ENCODE measurements at places on chromosomes 4 and X.

DNA sequence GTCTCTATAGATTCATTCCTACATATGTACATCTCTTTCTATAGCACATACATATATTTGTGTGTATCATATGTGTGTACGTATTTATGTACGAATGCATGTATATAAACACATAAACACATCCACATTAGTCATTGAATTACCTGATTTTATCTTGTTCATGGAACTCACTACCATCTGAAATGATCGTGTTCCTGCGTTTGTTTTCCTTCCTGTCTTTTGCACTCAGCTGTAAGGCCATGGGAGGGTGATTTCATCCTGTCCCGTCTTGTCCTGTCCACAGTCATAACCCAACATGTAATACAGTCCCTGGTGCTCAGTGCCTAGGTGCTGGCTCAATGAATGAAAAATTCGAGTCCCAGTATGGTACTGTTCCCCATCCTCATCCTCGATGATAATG is 191.8 kb upstream of the PSAPL1 start:
- no peak for DNase-seq

DNA sequence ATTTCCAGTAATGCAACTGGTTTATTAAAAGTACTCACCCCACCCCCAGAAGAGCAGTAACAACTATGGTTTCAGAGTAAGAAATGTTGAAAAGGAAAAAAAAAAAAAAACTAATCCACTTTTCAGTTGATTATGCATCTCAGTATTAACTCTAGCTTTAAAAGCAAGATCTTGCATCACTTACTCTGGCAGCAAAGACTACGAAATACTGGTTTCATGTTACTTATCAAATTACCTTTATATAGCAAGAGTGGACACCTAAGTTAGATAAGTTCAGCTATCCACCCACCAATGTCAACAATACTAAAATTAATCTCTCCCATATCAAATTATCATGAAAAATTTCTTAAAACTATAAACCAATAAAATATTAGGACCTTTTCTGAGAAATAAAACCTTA is 105.0 kb downstream of the ABCB7 start:
- no peak for DNase-seq

GRCh38 chr4:7960790-7961655 is 21.4 kb upstream of the AFAP1 start:
- DNase-seq = no peak

DNA sequence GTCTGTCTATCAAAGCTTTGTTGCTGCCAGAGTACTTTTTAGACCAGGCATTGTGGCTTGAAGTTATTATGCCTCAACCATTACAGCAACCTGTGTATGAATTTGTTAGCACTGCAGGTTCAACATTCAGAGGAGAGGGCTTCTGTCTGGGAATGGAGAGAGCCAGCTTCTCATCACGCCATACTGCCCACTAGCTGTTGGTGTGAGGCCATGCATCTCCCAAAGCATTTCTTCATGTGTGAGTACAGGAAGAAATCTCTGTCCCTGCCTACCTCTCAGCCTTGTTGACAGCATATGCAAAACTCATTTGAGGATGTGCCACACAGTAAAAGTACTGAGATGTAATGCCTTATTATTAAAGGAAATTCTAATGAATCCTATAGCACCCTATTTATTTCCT is 76.9 kb upstream of the PPARGC1A start:
- DNase-seq = no peak

GRCh38 chr4:178633263-178633662 is 1191.0 kb upstream of the AGA start:
- DNase-seq = no peak

GRCh38 chr4:121155893-121156292 is 8.2 kb downstream of the TNIP3 start:
- no peak for DNase-seq

DNA sequence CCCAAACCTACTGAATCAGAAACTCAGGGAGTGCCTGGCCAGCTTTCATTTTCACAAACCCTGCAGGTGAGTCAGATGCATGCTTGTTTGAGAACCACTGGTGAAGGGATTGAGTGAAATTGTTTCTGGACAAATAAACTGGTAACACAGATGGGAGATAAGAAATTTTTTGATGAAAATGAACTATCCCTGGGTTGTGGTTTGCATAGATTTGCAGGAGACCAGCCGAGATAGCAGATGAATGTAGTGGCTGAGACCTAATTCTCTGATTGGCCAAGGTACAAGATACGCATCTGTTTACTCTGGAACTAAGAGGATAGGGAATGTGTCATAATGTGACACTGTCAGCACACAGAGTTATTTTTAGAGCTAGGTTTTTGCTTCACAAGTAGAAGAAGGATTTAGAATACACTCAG is 117.8 kb upstream of the NOCT start:
- DNase-seq = no peak

- no peak for DNase-seq
These were observed 76.5 kb downstream of the STIM2 start for GRCh38 chr4:26937139-26937538.

DNA sequence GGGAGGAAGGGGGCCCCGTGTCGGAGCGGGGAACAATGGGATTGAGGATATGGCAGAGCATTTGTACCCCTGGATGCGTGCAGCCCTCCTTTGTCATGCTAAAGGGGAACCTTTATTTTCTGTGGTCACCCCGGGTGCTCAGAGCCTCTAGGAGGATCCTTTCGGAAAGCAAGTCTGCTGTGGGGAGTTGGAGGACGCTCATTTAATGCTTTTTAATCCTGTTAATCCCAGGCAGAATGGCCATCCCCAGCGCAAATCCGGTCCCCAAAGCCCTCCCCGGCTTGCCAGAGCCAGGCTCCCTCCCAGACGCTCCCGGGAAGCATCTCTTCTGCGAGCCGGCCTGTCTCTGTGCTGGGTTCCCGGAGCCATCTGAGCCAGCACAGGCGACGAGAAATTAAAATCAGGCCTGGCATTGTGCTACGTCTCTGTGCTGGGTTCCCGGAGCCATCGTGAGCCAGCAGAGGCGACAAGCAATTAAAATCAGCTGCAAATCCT is 113.2 kb upstream of the PPP2R3B start:
- DNase-seq = no peak

GRCh38 chr4:145480257-145480656 is 1.4 kb upstream of the SMAD1 start:
- no peak for DNase-seq

GRCh38 chr4:56641494-56642051 is 39.5 kb downstream of the HOPX start:
- DNase-seq = no peak

GRCh38 chrX:111348429-111348828 is 63.6 kb downstream of the DCX start:
- no peak for DNase-seq

DNA sequence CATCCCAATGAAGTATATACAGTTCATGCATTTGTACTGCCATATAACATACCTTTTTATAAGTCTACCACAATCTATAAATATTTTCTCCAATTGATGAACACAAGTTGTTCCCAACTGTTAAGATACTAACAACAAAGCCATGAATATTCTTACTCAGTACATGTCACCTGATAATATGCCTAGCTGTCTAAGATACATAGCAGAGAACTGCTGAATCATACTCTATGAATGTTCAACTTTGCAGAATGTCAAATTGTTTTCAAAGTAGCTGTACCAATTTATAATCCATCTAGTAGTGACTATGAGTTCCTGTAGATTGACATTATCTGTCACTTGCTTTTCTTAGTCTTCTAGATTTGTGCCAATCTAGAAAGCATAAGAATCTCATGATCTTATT is 84.9 kb downstream of the RAB28 start:
- DNase-seq = no peak

GRCh38 chr4:164512124-164512523 is 241.8 kb upstream of the SMIM31 start:
- no peak for DNase-seq

- DNase-seq = no peak
These were observed 7.2 kb upstream of the C1QTNF7 start for GRCh38 chr4:15420642-15421041.

DNA sequence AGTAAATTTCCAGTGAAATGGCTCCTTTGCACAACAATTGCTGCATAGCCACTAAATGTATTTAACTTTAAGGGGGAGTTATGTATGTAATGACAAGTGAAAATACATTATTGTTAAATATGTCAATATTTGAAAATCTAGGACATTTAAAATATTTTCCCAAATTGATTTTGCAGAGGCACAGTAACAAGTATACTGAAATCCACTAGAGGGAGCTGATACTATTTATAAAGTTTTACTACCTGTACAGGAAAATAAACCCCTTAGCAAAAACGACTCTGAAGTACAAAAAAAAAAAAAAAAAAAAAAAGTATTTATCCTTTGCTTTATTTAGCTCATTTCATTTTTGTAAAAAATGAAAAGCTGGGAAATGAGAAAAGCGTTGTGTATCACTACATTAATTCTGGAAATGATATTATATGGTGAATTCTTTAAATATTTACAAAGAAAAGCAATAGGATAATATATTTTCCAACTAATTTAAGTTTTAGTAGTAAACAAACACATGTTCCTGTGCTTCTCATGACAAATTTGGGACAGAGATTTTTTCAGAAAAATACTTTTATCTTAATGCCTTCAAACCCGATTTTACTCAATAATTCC is 727.7 kb downstream of the DMD start:
- no peak for DNase-seq

- no peak for DNase-seq
These were observed 288.6 kb downstream of the NAF1 start for GRCh38 chr4:162878096-162878495.

- DNase-seq = no peak
These were observed 13.8 kb downstream of the SH3BP2 start for GRCh38 chr4:2806390-2807355.

- DNase-seq = no peak
These were observed 83.3 kb downstream of the CPZ start for GRCh38 chr4:8675906-8676305.

- no peak for DNase-seq
These were observed 5.2 kb downstream of the MFSD8 start for GRCh38 chr4:127959794-127960193.

DNA sequence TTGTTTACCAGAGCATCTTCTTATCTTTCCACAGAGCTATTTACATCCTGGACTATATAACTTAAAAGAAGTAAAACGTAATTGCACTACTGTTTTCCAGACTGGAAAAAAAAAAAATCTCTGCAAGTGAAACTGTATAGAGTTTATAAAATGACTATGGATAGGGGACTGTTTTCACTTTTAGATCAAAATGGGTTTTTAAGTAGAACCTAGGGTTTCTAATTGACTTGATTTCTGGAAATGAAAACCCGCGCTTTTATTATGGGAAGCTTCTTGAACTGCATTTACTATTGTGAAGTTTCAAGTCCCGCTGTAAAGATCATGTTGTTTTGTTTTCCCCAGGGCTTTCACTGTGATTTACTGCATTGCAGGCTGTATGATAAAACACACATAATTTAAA is 162.7 kb downstream of the STIM2 start:
- no peak for DNase-seq

DNA sequence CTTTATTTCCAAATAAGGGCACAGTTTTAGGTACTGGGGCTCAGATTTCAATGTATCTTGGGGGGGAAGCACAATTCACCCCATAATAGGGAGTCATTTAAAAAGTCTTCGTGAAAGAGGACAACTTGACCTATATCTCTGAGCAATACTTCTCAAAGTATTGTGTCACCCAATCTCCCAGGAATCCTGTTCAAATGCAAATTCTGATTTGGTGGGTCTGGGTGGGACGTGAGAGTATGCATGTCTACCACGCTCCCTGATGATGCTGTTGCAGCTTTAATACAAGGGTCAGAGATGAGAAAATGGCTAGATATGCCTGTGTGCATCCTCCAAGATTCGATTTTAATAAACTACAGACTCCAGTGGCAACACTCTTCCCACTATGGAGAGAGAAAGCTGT is 514.8 kb downstream of the BCOR start:
- no peak for DNase-seq

DNA sequence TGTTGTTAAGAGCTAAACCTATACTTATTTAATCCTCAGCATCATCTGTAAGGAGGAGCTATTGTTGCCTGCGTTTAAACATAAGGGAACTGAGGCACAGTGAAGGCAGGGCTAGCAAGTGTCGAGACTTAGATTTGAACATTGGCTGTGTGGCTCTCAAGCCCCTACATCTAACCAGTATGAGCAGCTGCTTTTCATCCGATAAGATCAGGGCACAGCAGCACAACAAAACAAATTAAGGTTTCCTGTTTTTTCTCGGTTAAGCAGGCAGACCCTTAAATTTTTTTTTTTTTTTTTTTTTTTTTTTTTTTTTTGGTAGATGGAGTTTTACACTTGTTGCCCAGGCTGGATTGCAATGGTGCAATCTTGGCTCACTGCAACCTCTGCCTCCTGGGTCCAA is 35.6 kb downstream of the RAB40A start:
- DNase-seq = no peak

DNA sequence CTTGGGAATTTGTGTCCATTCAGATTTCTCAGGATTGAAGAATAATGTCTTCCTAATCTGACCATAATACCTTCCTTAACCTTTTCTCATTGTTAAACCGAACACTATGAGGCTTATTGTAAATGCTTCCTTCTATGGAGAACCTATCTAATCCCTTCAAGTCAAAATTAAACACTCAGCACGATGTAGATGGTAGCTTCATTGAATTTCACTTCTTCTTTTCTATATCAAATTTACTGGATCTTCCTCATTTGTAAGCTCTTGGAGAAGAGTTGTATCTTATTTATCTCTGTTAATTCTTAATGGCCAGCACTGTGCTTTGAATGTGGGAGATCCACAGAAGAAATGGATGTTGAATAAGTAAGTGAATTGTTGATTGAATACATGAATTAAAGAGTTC is 109.0 kb upstream of the RAPGEF2 start:
- DNase-seq = no peak

DNA sequence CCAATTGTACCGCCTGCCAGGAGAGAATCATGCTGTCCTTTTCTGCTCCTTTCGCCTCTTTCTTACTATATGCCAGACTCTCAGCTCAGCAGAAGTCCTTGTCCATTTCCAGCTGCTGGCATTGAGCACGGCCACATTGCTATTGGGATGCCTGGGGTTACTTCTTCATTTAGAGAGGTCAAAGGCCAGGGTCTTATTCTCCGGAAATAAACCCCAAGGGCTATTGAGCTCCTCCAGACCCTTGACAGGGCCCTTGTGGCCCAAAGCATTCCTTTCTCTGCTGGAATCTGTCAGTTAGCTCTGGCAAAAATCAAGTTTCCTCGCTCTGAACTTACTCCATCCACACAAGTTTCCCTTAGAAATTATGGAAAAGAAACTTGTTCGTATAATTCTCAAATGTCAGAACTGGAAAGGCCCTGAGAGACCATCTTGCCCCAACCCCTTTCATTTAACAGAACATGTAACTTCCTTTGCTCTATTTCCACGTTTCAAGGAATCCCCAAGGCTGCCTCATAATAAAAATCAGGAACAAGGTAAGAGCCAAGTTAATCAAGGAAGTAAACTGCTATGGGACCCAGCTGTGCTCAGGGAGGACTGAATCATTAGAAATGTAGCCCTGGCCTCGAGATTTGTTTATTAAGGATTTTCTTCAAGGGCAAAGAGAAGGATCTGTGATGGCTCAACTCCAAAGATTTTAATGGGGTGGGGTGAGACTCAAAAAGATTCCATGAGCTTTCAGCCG is 11.8 kb downstream of the AKAP4 start:
- DNase-seq = no peak
